ENCODE measurements at places on chromosomes 1 and 21. TPM values are rescaled to one million over a fixed set of nuclear protein-coding genes. Genes with fewer than 3 reads are reported as not detected.

The DNASE2B gene
- total RNA-seq = 4.3 TPM

The IVL gene
- 0.23 TPM for total RNA-seq

The TAL1 gene
- 16.4 TPM for total RNA-seq

The GPR153 gene
- total RNA-seq = 9.4 TPM

The TRIM58 gene
- 15.1 TPM for total RNA-seq

The SYPL2 gene
- 0.30 TPM for total RNA-seq

The LIX1L gene
- total RNA-seq = 15.6 TPM

The MX2 gene
- 16.7 TPM for total RNA-seq

- no peak overlapping the region for H3K4me3 ChIP-seq
- no peaks in the 10 kb centered on the region for H3K27me3 ChIP-seq
- no peak overlapping the region for H3K27ac ChIP-seq
- H3K36me3 ChIP-seq = no peaks in the 10 kb centered on the region
- no peaks in the 10 kb centered on the region for H3K4me1 ChIP-seq
These were observed 99.7 kb upstream of the BEND5 start for GRCh38 chr1:48876330-48876785.

DNA sequence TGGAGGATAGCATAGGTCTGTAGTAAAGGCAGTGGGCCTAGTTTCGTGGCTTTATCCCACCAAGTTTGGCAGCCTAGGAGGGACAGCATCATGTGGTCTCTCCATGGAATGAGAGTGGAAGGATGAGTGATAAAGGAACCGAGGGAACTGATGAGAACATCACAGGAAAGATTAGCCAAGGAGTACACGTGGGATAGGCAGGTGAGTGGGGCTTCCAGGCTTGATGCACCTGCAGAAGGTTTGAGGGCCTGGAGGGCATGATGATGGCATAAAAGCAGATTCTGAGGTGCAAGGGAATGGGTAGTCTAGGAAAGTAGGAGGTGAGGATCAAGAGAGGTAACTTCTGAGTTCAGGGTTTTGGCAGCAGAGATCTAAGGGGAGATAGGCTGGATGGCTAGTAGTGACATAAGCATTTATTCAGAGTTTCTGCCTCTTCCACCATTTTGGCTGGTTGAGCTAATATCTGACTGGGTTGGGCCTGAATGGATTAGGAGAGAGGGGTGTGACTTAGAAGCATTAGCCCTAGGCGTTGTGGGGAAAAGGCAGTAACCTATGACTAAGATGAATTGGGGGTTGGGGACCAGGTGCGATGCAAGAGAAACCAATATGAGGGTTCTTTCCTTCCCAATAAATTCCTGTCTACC is 9.1 kb downstream of the PTGFRN start:
- no peaks in the 10 kb centered on the region for H3K36me3 ChIP-seq
- DNase-seq = no peak
- H3K4me3 ChIP-seq = no peak overlapping the region
- H3K27me3 ChIP-seq = no peaks in the 10 kb centered on the region

GRCh38 chr1:173114346-173114745 is 63.6 kb upstream of the TNFSF18 start:
- no peak overlapping the region for H3K4me3 ChIP-seq
- no peak for DNase-seq
- H3K27ac ChIP-seq = no peak overlapping the region
- H3K4me1 ChIP-seq = no peaks in the 10 kb centered on the region
- H3K27me3 ChIP-seq = no peaks in the 10 kb centered on the region

DNA sequence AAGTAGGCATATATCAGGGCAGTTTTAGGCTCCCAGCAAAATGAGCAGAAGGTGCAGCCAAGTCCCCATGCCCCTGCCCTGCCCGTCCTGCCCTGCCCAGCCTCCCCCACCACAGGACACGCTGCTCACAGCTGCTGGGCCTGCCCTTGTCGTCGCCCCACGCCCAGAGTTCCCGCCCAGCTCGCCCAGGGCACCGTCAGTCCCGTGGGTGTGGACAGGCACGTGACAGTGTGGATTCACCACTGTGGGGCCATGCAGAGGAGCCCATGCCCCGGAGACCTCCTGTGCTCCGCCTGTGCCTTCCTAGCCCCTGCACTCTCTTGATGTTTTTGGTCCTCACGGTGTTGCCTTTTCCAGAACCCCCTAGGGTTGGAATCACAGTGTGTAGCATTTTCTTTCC is 7.0 kb downstream of the FAAP20 start:
- H3K27me3 ChIP-seq = no peaks in the 10 kb centered on the region
- H3K4me3 ChIP-seq = no peak overlapping the region
- peaks cover 37% of the 10 kb centered on the region for H3K4me1 ChIP-seq
- peaks cover 19% of the 10 kb centered on the region for H3K36me3 ChIP-seq
- H3K27ac ChIP-seq = no peak overlapping the region
- DNase-seq = no peak

- H3K4me3 ChIP-seq = no peak overlapping the region
- DNase-seq = peak; percentile 93
- peak overlapping the region; percentile 61 for H3K27ac ChIP-seq
- H3K36me3 ChIP-seq = no peaks in the 10 kb centered on the region
These were observed 16.1 kb upstream of the GPR37L1 start for GRCh38 chr1:202106340-202107254.

GRCh38 chr21:43306911-43307676 is 119.8 kb downstream of the SIK1 start:
- peaks cover under 1% of the 10 kb centered on the region for H3K4me1 ChIP-seq
- DNase-seq = peak; percentile 50
- no peaks in the 10 kb centered on the region for H3K27me3 ChIP-seq
- no peaks in the 10 kb centered on the region for H3K36me3 ChIP-seq

DNA sequence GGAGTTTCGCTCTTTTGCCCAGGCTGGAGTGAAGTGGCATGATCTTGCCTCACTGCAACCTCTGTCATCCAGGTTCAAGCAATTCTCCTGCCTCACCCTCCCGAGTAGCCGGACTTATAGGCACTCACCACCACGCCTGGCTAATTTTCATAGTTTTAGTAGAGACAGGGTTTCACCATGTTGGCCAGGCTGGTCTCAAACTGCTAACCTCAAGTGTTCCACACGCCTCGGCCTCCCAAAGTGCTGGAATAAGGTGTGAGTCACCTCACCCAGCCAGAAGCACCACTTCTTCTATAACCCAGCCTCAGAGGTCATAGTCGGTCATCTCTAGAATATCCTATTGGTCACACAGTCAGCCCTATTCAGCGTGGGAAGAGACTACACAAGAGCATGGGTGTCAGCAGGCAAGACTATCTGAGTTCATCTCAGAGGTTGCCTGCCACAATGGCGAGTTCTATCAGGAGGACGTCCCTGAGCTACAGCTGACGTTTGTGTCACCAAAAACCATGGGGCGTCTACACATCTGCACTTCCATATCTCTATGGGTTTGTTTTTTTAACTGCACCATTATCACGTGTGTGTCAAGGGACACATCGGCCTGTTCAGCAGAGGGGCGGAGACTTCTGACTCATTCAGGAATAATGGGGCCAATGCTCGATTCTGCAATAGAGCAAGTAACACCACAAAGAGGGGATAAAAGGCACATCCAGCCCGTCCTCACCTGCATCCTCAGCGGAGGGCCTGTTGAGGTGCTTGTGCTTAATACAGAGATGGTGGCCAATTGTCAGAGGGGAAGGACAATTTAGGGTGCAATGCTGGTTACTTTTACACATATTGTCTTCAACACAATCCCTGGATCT is 256.3 kb upstream of the IRF2BP2 start:
- no peaks in the 10 kb centered on the region for H3K27me3 ChIP-seq
- H3K27ac ChIP-seq = peak overlapping the region; percentile 65
- H3K4me3 ChIP-seq = no peak overlapping the region
- DNase-seq = no peak

- no peaks in the 10 kb centered on the region for H3K36me3 ChIP-seq
- H3K27me3 ChIP-seq = no peaks in the 10 kb centered on the region
- H3K27ac ChIP-seq = no peak overlapping the region
- no peak for DNase-seq
These were observed 108.0 kb downstream of the SDCCAG8 start for GRCh38 chr1:243363832-243364231.

DNA sequence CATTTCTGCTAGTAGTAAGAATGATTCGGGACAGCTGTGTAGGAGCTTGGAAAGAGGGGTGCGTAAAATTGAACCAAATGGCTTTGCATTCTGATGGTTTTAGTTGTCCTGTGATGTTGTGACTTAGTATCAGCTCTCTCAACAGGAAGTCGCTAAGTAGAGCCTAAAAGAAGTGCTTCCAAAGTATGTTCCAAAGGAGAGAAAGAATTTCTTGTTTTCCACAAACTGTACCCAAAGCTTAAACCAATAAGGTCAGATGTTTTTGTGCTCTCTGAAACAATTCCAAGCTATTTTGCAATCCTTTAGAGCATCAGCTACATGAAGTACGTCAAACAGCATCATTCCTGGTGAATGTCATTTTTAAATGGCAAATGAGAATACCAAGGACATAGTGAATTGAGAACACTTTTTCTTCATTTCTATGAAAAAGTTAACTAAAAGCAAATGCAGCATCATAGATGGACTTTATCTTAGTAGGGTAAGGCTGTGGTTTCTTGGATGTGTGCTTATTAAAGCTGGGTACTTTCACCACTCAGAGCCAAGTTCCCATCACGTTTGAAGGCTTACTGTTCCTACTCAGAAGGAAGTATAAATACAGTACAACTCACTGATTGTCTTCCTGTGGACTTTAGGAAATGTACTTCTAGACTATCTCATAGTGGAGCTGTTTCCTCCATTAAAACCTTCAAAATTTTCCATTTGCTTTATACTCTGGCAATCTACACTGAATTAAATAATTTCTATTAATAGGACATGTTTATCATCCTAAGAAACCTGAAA is 148.6 kb downstream of the C1orf21 start:
- H3K4me1 ChIP-seq = no peaks in the 10 kb centered on the region
- H3K27me3 ChIP-seq = no peaks in the 10 kb centered on the region
- DNase-seq = no peak
- no peak overlapping the region for H3K4me3 ChIP-seq
- peak overlapping the region; percentile 51 for H3K27ac ChIP-seq
- no peaks in the 10 kb centered on the region for H3K36me3 ChIP-seq

DNA sequence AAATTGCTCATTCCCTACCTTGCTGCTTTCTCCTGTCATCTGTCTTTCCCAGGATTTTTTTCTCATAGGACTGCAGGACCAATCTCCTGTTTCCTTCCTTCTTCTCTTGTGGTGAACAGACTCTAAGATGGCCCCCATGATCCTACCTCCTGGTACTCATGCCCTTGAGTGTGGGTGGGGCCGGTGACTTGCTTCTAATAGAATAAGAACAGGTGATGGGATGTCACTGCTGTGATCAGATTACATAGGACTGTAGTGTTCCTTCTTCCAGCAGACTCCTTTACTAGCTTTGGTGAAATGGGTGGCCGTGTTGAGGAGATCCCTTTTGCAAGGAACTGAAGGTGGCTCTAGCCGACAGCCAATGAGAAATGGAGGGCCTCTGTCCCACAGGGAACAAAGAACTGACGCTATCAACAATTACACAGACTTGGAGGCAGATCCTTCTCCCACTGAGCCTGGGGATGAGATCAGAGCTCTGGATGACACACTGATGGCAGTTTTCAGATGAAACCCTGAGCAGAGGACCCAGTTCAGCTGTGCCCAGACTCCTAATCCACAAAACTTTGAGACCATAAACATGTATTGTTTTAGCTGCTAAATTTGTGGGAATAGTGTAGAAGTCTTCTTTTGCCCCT is 7.5 kb downstream of the GSTM3 start:
- H3K27me3 ChIP-seq = no peaks in the 10 kb centered on the region
- no peak overlapping the region for H3K4me3 ChIP-seq
- DNase-seq = no peak
- no peak overlapping the region for H3K27ac ChIP-seq
- no peaks in the 10 kb centered on the region for H3K4me1 ChIP-seq

GRCh38 chr1:21884456-21885235 is 52.5 kb downstream of the HSPG2 start:
- H3K27ac ChIP-seq = no peak overlapping the region
- H3K36me3 ChIP-seq = peaks cover 12% of the 10 kb centered on the region
- no peaks in the 10 kb centered on the region for H3K27me3 ChIP-seq
- peak; percentile 78 for DNase-seq
- no peak overlapping the region for H3K4me3 ChIP-seq
- H3K4me1 ChIP-seq = no peaks in the 10 kb centered on the region

GRCh38 chr21:18951271-18952038 is 547.9 kb upstream of the TMPRSS15 start:
- no peaks in the 10 kb centered on the region for H3K27me3 ChIP-seq
- no peak overlapping the region for H3K4me3 ChIP-seq
- no peaks in the 10 kb centered on the region for H3K4me1 ChIP-seq
- H3K36me3 ChIP-seq = no peaks in the 10 kb centered on the region
- no peak overlapping the region for H3K27ac ChIP-seq

GRCh38 chr1:76433526-76433925 is 359.0 kb downstream of the ST6GALNAC3 start:
- no peak overlapping the region for H3K27ac ChIP-seq
- no peaks in the 10 kb centered on the region for H3K36me3 ChIP-seq
- H3K27me3 ChIP-seq = no peaks in the 10 kb centered on the region
- no peak for DNase-seq

- no peak for DNase-seq
- peaks cover 34% of the 10 kb centered on the region for H3K4me1 ChIP-seq
- peak overlapping the region; percentile 17 for H3K27ac ChIP-seq
- no peaks in the 10 kb centered on the region for H3K27me3 ChIP-seq
- no peaks in the 10 kb centered on the region for H3K36me3 ChIP-seq
- H3K4me3 ChIP-seq = no peak overlapping the region
These were observed 4.0 kb downstream of the SMAP2 start for GRCh38 chr1:40377512-40377911.

DNA sequence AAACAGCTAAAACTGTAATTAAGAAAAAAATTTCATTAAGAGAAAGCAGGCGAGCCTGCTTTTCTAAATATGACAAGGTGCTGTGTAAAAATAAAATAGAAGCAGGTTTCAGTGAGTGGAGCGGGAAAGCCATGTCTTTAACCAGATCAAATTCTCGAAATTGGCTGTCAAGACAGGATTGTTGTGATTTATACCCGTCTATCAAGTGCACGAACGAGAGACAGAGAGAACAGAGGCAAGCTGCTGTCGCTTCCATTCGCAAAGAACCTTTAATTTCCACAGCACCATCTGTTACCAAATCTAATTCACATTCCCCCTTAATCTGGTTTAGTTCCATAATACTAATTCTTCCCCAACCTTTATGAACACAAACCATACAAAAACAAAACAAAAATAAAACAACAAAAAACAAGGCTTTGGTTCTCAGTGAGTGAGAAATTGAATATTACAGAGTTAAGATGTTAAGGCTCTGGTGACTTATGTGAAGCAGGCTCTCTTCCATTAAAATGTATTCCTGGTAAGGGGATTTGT is 35.0 kb downstream of the ESRRG start:
- no peak overlapping the region for H3K27ac ChIP-seq
- H3K27me3 ChIP-seq = no peaks in the 10 kb centered on the region
- no peaks in the 10 kb centered on the region for H3K4me1 ChIP-seq
- H3K4me3 ChIP-seq = no peak overlapping the region
- no peaks in the 10 kb centered on the region for H3K36me3 ChIP-seq

All from upper lobe of left lung (tissue), 6 donors.